ENCODE measurements at places on chromosomes 11 and 22.
A peak's percentile ranks its signal among the peaks of the same experiment; 100 is the strongest.

DNA sequence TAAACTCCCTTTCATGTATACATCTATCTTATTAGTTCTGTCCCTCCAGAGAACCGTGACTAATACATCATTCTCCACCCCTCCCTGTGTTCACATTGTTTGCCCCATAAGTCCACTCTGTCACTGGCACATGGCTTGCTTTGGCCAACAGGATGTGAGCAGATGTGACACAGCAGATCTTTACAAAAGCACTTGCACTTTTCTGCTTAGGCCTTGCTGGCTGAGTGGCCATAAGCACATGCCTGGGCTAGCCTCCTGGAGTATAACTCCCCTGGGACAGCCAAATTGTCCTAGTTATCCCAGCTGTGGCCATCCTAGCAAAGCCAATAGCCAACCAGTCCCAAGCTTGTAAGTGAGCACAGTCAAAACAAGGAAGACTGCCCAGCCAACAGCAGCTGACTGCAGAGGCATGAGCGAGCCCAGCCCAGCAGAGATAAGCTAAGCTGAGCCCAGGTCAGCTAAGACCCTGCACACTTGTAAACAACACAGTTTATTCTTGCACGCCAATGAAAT, 9.7 kb upstream of the RCN1 start:
- no peak for DNase-seq

DNA sequence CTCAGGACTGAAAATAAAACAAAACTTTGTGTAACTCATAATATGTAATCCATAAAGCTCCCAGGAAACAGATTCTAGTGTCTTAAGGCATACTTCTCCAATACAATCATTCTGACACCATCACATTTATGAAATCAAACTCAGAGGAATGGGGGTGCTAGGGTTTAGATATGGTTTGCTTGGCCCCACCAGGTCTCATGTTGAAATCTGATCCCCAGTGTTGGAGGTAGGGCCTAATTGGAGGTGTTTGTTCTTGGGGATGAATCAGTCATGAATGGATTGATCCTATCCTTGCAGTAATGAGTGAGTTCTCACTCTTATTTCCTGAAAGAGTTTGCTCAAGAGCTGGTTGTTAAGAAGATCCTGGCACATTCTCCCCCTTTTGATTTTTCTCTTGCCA, 380.9 kb downstream of the ETS1 start:
- DNase-seq = no peak

DNA sequence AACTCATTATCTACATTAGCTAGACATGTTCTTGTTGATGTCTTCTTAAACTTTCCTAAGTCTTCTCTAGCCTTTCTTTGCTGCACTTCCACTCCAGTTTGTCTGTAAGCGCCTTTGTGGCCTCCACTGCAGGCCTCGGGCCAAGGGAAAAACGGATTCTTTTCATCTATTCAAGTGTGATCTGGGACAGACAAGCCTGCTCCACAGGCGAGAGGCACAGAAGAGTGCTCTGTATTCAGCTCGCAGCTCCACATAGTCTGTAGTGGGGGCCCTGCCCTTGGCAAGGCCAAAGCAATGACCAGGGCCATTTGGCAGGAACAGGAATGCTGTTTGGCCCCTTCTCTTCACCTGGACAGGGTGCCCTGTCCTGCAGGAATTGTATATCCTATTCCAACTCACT, 84.1 kb upstream of the BARX2 start:
- no peak for DNase-seq

DNA sequence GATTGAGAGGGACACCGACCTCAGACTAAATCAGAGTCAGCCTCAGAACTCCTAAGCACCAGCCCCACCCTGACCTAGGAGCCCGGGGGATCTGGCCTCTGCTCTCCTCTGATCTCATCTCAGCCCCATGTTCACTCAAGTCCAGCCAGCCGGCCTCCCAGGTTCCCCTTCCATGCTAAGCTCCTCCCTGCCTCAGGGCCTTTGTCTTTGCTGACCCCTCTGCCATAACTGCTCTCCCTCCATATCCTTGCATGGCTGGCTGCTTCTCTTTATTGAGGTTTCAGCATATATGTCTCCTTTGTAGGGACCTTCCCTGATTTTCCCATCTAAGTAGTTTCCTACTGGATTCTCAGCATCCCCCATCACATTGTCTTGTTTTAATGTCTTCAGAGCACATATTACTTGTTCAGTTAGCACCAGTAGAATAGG, 780 bp upstream of the SLC15A3 start:
- DNase-seq = no peak

GRCh38 chr11:31601635-31602282, 92.2 kb downstream of the ELP4 start:
- DNase-seq = no peak

- DNase-seq = no peak
Measured at GRCh38 chr11:73453562-73453961, 77.4 kb downstream of the RELT start.

GRCh38 chr11:35525501-35526175, at the start of gene PAMR1:
Gene PAMR1, minus strand, starts transcription at chr11:35525616. Its CDS starts 31 bp downstream, at chr11:35525585.
- DNase-seq = peak; percentile 55

DNA sequence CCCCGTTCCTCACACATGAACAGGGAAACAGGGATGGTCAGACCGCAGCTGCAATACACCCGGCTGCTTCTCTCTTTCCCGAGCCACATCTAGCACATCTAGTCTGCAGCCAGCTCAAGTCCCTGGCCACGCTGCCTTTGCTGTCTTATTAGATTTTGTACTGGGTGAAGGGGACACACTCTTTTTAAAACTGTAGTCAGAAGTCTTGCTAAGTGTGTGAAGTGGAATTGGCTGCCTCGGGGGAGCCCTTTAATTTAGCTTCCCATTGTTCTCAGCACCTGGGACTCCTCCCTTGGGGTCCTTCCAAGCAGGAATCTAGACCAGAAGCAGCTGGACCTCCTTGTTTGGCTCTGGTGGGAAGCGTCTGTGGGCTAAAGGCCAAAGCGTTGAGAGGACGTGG, 420.0 kb downstream of the CTTN start:
- DNase-seq = no peak

DNA sequence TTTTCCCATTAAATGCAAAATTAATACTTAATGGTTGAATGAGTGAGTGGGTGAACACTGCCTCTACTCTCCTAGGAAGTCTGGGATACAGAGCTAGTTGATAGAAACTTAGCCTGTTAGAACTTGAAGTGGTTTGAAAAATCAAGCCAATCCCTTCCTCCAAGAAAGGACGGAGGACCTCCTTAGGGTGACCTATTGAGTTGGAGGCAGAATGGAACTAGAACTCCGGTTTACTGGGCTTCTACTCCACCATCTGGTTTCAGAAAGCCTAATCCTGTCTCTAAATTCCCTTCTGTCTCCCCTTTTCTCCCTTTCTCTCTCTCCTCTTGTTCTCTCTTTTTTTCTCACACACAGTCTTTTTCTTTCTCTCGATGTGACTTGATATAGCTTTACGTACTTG, 19.6 kb upstream of the IL18BP start:
- DNase-seq = no peak

GRCh38 chr11:46684367-46684766, 16.1 kb downstream of the ARHGAP1 start:
- DNase-seq = no peak

DNA sequence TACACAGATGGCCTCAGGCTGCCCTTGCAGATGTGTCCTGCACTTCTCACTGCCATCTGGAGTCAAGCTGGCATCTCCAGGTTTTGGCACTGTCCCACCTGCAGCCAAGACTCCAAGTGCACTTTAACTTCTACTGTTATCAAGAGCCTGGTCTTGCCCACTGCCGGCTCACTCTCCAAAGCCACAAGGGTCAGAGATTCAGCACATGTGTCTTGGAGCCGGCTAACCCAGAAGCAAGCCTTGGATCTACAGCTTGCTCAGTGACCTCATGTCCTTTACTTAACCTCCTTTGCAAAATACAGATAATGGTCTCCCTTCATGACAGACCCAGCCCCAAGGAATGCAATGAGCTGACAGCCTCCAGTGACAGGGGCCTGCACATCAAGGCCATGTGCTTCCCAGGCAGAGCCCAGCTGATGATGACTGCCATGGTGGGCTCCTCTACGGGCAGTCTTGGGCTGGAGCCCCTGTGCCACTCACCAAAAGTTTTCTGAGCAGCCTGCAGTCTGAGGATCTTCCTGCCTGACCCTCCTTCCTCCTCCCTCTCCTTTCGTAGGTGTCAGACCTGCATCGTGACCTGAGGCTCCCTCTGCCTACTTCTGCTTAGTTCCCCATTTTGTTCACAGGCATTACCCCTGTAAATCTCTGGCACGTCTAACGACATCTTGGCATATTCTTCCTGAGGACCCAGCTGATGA, 9.0 kb downstream of the TP53AIP1 start:
- DNase-seq = no peak

GRCh38 chr22:24390576-24390975, 36.8 kb upstream of the ADORA2A start:
- DNase-seq = no peak

DNA sequence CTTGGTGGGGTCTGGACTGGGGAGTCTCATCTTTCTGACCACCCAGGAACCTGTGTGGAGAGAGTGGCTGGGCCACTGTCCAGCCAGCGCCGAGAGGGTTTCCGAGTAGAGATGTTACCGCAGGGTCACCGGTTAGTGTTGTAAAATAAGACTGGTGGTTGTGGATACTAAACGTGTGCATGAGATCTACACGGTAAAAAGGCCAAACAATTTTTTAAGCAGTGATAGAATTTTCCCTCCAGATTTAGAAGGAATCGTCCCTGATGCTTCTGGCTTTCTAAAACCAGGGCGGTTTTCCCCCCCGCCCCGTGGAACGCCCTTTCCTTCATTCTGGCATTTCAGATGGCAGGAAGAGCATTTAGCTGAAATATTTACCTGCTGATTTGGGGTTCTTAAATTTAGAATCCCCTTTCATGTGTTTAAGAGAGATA, 72.6 kb upstream of the PPARA start:
- no peak for DNase-seq

DNA sequence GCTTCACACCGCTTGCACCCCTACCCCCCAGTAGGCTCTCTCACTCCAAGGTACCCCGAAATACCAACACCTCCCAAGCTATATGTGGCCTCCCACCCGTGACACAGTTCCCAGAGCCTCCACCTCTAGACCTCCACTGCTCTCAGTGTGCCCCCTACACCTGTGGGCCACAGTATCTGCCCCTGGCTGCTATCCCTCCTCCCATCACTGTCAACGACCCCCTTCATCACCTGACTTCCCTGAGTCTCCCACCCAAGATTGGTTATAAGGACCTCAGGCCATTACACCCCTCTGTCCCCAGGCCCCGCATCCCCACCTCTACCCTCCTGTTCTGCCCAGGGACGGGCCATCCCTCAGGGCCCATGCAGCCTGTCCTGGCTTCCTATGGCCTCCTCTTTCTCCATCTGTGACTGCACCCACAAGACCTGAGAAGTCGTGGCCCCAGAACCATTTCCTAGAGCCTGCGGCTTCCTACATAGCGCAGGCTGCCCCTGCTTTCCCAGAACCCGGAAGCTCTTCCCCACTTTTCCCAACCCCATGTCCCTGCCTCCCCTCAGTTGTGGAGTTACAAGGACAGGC, 734 bp downstream of the ACR start:
- DNase-seq = no peak

DNA sequence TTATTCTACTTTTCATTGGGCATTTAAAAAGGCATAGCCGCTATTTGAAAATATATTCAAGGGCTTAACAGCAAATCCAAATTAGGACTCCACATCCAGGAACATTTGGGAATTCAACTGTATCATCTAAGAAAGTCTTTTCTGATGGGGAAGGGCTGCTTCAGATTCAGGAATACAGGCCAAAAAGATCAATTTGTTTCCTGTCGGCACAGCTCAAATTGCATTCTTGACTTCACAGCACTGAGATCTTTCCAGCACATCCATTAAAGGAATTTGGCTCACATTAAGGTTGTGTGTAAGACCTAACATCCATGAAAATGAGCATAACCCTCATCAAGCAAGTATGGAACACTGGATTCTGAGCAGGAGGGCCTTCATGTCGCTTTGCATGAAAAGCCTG, 1169.5 kb upstream of the CCDC90B start:
- DNase-seq = no peak

DNA sequence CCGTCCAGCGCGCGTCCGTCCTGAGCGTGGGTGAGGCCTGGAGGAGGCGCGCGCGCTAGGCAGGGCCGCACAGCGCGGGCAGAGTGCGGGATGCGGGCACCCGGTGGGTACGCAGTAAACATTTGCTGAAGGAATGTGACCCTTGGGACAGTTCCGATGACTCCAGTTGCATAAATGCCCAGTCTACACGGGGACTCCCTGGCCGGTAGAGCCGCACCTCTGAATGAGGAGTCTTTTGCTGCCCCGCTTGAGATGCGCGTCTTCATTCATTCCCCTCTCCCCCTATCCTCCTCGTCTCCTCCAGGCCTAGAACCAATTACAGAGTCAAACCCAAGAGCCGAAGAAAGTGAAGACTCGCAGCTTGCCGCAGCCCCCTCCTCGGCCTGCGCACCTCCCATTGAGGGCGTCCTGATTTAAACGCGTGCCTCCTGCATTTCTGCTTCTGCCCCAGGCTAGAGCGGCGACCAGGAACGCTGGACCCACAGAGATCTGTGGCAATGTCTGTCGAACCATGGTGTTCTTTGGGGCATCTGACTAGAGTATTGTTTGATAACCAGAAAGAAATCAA, 729 bp upstream of the CHKB start:
- DNase-seq = no peak

DNA sequence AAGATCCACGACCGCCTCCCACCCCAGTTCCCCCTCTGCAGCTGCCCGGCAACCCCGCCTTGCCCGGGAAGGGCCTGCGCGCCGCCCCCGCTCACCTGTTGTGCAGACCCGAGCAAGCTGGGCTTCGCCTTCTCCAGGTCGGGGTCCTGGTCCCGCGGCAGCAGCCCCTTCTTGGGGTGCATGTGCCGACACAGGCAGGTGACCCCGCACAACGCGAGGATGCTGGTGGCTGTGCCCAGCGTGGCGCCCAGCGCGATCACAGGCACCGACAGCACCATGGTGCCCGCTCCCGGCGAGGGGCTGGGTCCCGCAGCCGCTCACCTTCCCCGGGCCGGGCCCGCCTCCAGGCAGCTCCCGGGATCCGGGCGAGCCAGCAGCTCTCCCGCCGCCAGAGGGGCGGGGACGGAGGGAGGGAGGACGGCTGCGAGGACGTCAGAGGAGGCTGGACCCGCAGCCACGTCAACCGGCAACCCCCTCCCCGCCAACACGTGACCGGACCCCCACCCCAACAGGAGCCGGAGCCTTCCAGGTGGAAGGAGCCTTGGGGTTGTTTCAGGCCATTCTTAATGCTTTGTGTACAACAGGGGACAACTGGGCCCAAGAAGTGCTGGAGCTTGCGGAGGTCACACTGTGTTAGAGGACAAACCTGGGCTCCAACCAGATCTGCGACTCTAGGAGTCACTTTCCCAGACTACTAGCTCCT, at the start of gene SYT13:
Gene SYT13, minus strand, starts transcription at position 412 of the 703 bp plus-strand sequence. Its CDS starts 134 bp downstream, at position 278.
- DNase-seq = no peak

GRCh38 chr11:127993788-127994187, 593.6 kb downstream of the ETS1 start:
- DNase-seq = no peak

- DNase-seq = no peak
Measured at GRCh38 chr11:304061-304506, 3.5 kb upstream of the IFITM2 start.

- DNase-seq = peak; percentile 58
Measured at GRCh38 chr11:36744375-36745168, 146.5 kb upstream of the RAG2 start.

- DNase-seq = no peak
Measured at GRCh38 chr11:67593565-67593905, 9.9 kb downstream of the GSTP1 start.
